ENCODE measurements at places on chromosomes 12 and 14. TPM values are rescaled to one million over a fixed set of nuclear protein-coding genes. Genes with fewer than 3 reads are reported as not detected.

DNA sequence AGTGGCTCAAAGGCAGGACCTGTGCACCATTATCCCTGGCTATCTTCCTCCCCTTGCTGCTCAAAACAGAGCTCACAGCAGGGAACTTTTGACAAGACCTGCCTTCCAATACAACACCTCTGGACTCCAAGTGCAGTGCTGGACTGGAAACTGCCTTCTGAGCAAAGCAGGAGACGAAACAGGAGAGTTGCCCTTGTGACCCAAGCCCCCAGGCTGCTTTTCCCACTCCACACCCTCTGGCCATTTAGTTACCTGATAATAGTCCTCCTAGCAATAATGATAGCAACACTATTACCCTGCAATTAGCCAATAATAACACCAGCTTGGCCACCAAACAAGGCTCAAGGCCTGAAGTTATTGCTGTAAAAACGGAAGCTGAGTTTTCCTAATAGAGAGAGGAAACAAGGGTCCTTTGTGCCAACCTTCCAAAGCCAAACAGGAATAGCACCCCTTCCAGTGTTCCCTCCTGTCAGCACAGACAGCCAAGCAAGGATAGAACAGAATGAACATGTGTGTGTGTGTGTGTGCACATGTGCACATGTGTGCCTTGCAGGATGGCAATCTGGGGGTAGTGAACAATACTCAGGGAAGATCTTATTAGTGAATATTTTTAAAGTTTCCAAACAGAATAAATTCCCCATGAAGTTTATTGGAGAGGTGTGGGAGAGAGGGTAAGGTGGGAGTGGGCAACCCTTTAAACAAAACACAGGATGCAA, 9.2 kb upstream of the KRT73 start:
- no peaks in the 10 kb centered on the region for H3K4me1 ChIP-seq
- H3K27ac ChIP-seq: no peak overlapping the region
- no peak overlapping the region for H3K4me3 ChIP-seq
- peaks cover 25% of the 10 kb centered on the region for H3K27me3 ChIP-seq

GRCh38 chr12:116513944-116514343, 45.2 kb upstream of the MAP1LC3B2 start:
- H3K36me3 ChIP-seq: no peaks in the 10 kb centered on the region
- no peak for DNase-seq
- H3K4me3 ChIP-seq: no peak overlapping the region
- no peaks in the 10 kb centered on the region for H3K27me3 ChIP-seq

DNA sequence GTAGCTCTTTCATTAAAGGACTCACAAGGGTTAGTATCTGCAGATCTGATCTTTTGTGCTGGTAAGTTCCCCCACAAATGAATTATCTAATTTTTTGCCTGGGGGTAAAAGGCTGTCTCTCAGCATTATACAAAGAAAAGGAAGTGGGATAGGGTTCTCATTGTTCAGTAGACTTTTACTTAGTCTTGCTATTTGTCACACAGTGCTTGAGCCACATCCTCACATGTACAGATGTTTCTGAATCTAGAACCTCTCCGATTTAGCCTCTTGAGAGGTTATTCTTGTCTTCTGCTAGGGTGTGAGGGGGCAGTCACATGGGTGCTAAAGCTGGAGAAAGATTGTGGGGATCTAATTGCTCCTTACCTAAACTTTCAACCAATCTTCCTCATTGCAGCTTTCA, 93.0 kb downstream of the SLC41A2 start:
- no peaks in the 10 kb centered on the region for H3K4me1 ChIP-seq
- no peaks in the 10 kb centered on the region for H3K36me3 ChIP-seq
- H3K27ac ChIP-seq: no peak overlapping the region
- no peaks in the 10 kb centered on the region for H3K27me3 ChIP-seq
- H3K4me3 ChIP-seq: no peak overlapping the region

DNA sequence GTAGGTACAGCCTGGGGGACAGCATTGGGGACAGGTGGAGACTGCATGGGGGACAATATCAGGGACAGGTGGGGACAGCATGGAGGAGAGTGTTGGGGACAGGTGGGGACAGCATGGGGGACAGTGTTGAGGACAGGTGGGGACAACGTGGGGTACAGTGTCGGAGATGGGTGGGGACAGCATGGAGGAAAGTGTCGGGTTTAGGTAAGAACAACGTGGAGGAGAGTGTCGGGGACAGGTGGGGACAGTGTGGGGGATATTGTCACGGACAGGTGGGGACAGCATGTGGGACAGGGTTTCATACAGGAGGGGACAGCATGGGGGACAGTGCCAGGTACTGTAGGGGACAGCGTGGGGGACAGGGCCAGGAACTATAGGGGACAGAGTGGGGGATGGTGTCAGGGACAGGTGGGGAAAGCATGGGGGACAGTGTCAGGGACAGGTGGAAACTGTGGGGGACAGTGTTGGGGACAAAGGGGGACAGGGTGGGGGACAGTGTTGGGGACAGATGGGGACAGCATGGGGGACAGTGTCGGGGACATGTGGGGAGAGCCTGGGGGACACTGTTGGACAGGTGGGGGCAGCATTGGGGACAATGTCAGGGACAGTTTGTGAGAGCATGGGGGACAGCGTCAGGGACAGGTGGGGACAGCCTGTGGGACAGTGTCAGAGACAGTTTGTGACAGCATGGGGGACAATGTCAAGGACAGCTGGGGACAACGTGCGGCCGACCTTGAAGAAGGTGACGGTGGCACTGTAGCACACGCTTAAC, 213.1 kb downstream of the TMEM121 start:
- DNase-seq: no peak
- no peaks in the 10 kb centered on the region for H3K4me1 ChIP-seq
- no peak overlapping the region for H3K4me3 ChIP-seq
- H3K27me3 ChIP-seq: no peaks in the 10 kb centered on the region
- H3K36me3 ChIP-seq: no peaks in the 10 kb centered on the region

DNA sequence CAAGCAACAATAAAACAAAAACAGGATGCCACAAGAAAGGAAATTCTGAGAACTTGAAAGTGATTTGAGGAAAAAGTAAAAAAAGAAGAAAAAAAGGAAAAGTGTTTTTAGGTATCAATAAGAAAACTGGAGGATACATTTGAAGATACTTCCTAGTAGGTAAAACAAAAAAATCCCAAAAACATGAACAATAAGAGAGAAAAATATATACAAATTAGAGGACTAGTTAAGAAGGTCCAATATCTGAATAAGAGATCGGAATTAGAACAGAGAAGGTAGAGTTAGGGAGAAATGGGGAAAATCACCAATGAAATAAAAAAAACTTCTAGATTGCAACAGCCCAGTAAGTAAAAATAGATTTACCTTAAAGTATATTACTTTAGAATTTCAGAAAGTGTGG, 8.8 kb downstream of the DEPDC4 start:
- DNase-seq: no peak
- H3K27ac ChIP-seq: no peak overlapping the region
- no peaks in the 10 kb centered on the region for H3K27me3 ChIP-seq

The GLIPR1L1 gene
- total RNA-seq: not detected

The ACOT4 gene
- 2.7 TPM for total RNA-seq

The OR6C75 gene
- not detected for total RNA-seq

The GOLGA5 gene
- 22.3 TPM for total RNA-seq

The RIN3 gene
- total RNA-seq: 10.9 TPM

Measured in Panc1 (cell line).